ENCODE measurements at places on chromosomes 6 and 20.

- no peak for DNase-seq
Measured at GRCh38 chr6:22421198-22421597, 124.4 kb upstream of the PRL start.

DNA sequence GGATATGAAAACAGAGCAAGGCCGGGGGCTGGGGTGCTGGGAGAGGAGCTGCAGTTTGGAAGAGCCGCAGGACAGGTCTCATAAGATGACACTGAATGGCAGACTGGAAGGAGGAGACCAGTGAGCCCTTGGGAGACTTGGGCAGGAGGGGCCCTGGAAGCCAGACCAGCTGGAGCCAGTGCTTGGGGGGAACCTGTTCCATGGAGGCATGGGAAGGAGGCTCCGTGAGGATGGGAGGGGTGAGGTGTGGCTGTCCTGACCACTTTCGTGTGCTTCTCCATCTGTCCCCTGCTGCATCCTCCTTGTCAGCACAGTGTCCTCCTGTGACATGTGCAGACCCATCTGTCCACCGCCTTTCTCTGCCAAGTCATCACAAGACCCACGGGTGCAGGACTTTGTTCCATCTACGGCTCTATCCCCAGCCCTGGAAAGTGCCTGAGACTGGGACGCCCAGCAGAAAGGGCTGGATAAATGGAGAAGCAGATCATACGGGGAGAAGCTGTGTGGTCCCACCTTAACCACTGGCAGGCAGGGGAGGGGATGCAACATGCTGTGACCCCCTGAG lies 84.8 kb upstream of the MPC1 start:
- DNase-seq = no peak

DNA sequence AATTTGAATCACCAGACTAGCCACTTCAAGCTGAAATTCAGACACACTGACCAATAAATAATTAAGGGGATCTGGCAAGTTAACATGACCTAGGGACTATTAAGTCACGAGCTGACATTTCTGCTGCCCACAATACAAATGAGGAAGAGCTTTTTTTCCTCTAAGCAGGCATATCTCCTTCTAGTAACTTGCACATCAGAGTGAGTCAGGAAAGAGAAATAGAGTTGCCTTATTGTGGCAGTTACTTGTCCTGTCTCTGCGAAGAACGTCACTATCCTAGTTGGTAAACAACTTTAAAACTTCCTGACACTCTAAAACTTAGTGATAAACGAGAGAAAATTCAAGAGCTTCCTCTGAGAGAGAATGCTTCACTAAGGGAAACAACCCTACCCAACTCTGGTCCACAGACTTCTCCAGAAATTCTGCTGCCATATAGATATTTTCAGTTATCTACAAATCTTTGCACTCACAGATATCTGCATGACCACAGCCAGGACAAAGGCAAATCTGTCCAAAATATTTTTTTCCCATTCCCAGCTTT lies 4.2 kb downstream of the PLA2G7 start:
- DNase-seq = no peak

DNA sequence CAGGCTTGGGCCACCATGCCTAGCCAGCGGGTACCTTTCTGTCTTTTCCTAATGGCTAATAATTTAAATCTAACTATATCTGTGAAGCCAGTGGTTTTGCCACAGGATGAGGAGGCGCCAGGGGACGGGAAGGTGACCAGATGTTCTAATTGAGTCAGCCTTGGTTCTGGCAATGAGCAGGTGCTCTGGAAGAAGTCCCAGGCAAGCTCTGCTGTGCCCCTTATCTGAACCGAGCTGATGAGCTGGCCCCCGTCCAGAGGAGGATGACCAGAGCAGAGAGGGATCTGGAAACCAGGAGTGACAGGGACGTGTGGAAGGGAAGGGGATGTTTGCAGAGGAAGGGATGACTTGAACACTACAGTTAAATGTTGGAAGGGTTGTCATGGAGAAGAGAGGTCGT lies 46.7 kb downstream of the SLC35D3 start:
- DNase-seq = no peak

DNA sequence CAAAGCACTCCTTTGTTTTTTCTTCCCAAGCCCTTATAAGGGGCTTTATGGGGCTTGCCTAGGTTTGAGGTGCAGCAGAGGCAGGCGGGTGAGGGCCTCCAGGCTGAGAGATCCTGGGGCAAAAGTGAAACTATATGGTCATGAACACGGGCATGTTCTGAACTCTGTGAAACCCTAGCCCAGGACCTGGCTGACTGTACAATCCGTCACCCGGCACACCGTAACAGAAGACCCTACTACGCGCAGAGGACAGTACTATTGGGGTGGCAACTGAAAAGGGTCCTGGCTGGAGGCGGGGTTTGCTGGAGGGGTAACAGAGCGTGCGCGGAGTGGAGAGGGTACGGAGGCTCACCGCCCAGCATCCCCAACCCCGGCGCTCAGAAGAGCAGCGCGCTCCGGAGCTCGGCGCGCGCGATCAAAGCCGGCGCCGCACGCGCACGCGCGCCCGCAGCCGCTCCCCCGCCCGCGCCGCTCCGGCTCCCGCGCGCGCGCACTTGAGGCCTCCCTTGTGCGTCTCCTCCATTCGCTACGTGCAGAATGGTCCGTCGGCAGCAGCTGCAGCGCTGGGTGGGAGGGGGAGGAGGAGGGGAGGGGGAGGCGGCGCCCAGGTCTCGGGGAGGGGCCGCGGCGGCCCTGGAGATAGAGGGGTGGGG lies 54.2 kb downstream of the MRPL14 start:
- DNase-seq = peak; percentile 62

DNA sequence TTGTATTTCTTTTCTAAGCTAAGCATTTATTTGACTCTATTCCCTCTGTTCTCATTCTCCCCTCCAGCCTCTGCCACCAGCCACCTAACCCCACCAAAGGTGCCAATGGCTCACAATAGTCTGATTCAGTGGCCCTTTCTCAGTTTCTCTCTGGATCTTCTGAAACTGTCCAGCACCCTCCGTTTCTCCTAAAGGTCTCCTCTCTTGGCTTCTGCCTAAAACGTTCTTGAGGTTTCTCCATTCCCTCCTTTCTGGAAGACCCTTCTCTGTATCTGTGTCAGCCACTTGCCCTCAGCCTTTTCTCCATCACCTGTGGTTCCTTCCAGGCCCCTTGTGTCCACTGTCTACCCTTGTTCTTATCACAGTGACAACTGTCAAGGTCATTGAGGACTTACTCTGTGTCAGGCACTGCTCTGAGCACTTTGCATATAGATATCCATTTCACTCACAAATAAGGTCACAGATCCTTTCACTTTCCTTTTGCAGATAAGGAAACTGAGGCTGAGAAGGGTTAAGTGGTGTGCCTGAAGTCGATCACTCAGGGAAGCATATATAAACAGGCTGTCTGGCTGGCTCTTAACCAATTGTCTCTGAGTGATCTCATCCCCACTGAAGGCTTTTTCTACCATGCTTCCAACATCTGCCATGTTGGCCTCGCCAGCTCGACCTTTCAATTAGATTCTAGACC lies 48.1 kb downstream of the FOXA2 start:
- no peak for DNase-seq

- no peak for DNase-seq
Measured at GRCh38 chr6:145139140-145139850, 596.0 kb downstream of the EPM2A start.

DNA sequence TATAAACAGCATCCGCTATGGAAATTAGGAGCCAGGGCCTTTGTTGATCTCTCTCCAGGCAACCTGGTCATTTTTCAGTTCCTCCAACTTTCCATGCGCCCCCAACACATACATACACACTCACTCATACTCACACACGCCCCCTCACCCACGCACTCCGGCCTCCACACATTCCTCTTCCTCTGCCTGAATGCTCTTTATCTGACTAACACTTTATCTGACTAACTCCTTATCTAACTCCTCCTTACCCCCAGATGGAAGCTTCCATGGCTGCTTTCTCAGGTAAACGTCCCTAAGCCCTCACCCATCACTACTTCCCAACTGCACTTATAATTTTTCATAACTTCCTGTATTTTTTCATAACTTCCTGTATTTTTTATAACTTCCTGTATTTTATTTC lies 17.4 kb downstream of the CASS4 start:
- no peak for DNase-seq

GRCh38 chr20:3672547-3673171 lies 9.2 kb downstream of the ADAM33 start:
- no peak for DNase-seq

DNA sequence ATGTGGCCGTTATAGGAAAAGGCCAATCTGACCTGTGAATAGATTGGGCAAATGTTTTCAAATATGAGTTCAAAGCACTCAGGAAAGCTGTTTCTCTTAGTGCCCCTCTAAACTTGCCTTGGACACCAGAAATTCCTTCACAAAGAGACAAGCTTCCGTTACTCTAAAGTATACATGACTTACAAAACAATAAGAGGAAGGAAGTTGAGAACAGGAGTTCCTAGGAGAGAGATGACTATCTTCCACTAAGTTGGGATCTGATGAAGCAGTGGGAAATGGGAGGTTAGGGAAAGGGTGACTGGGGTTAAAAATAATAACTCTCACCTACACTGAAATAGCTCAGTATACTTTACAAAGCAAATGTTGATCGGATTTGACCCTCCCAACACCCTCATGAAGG lies 50.0 kb downstream of the ISM1 start:
- no peak for DNase-seq

- no peak for DNase-seq
Measured at GRCh38 chr20:58001381-58001780, 227.1 kb downstream of the ANKRD60 start.

GRCh38 chr6:34319471-34319885 lies 70.7 kb upstream of the SMIM29 start:
- no peak for DNase-seq

- DNase-seq = no peak
Measured at GRCh38 chr6:136582711-136583471, 32.7 kb upstream of the MAP7 start.

DNA sequence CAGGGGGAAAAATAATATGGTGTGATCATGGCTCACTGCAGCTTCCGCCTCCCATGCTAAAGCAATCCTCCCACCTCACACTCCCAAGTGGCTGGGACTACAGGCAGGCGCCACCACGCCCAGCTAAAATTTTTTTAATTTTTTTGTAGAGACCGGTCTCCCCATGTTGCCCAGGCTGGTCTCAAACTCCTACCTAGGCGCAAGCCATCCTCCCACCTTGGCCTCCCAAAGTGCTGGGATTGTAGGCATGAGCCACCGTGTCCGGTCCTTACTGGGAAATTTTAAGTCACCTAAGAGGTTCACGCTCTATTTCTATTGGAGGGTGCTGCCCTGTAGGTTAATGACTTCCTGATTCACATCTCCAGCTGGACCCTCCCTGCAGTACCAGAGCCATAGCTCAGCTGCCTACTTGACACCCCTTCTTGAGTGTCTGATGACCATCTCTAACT lies 626 bp upstream of the CDK5RAP1 start:
- no peak for DNase-seq

GRCh38 chr6:4698901-4699659 lies 77.1 kb upstream of the CDYL start:
- no peak for DNase-seq

DNA sequence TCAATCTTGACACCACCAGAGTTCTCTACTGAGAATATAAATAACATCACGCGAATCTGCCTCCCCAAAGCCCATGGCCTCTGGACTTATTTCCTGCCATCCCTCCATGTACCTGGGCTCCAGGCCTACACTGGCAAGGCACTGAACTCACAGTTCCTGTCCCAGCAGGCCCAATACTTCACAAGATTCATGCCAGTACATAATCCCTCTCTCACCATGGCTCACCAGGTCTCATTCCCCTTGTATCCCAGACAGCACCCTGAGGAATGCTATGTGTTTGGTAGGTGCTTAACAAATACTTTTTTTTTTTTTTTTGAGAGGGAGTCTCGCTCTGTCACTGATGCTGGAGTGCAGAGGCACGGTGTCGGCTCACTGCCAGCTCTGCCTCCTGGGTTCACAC lies 1.9 kb downstream of the KIF16B start:
- DNase-seq = no peak

GRCh38 chr6:33008944-33009861 lies at the start of gene HLA-DOA:
TSS of gene HLA-DOA (minus strand) at chr6:33009591.
- peak; percentile 17 for DNase-seq

DNA sequence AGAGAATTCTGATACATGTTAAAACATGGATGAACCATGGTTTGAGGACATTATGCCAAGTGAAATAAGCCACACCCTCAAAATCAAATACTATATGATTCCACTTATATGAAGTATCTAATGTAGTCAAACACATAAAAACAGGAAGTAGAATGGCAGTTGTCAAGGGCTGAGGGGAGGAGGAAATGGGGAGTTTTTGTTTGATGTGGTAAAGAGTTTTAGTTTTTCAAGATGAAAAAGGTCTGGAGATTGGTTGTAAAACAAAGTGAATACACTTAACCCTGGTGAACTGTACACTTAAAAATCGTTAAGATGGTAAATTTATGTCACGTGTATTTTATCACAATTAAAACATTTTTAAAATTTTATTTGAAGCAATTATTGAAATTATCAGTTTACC lies 127.4 kb upstream of the GRIK2 start:
- no peak for DNase-seq

GRCh38 chr6:34866509-34866908 lies 21.3 kb downstream of the TAF11 start:
- DNase-seq = no peak

- DNase-seq = no peak
Measured at GRCh38 chr6:147559006-147559405, 50.5 kb downstream of the SAMD5 start.
